Upper lobe of left lung (tissue), 6 donors: ENCODE measurements at places on chromosomes 2 and 18. TPM values are rescaled to one million over a fixed set of nuclear protein-coding genes. Genes with fewer than 3 reads are reported as not detected.

GRCh38 chr2:168096158-168096557 lies 151.2 kb downstream of the STK39 start:
- H3K27ac ChIP-seq = no peak overlapping the region
- H3K36me3 ChIP-seq = no peaks in the 10 kb centered on the region
- H3K27me3 ChIP-seq = no peaks in the 10 kb centered on the region
- H3K4me1 ChIP-seq = no peaks in the 10 kb centered on the region
- DNase-seq = no peak
- H3K4me3 ChIP-seq = no peak overlapping the region

GRCh38 chr2:142094233-142094632 lies 36.6 kb downstream of the LRP1B start:
- H3K27me3 ChIP-seq = no peaks in the 10 kb centered on the region
- no peaks in the 10 kb centered on the region for H3K36me3 ChIP-seq
- no peak for DNase-seq
- no peaks in the 10 kb centered on the region for H3K4me1 ChIP-seq
- H3K27ac ChIP-seq = no peak overlapping the region
- H3K4me3 ChIP-seq = no peak overlapping the region

GRCh38 chr2:10303181-10303693 lies 533 bp downstream of the HPCAL1 start:
- no peak for DNase-seq
- H3K36me3 ChIP-seq = no peaks in the 10 kb centered on the region
- peak overlapping the region; percentile 88 for H3K27ac ChIP-seq
- H3K4me1 ChIP-seq = peaks cover 63% of the 10 kb centered on the region
- no peaks in the 10 kb centered on the region for H3K27me3 ChIP-seq

DNA sequence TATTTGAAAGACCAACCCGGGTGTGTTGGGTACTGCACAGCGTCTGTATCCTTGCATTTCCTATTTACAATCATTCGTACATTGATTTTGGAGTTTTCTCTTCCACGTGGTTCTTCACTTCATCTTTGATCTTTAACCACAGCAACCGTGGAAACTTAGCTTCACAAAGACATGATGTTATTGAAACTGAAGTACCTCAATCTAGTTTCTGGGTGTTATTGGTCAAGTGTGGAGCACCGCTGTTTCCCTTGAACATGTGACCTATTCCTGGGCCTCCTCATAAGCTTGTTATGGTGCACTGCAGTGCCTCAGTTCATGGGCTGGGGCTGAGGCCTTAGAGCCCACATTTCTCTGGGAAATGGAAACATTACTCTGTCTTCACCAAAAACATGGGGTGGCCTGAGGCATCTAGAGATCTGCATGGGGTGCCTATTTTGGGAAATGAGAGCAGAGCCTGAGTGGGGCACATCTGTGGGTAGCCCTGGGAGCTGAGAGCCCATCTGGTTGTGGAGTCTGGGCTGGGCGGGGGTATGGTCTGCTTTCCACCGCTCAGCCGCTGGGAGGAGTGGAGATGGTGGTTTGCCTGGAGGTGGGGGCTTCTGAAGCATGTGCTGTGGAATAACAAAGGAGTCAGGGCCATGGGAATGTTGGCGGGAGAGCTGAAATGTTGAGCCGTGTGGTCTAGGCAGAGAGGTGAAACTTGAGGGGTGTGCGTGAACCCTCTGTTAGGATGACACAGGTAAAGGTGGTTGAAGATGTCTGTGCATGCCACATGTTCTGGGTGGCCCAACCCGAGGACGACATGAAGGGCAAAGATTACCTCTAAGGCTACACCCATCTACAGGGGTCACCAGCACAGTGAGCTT lies 37.4 kb downstream of the ZNF236 start:
- DNase-seq = no peak
- H3K36me3 ChIP-seq = no peaks in the 10 kb centered on the region
- H3K27ac ChIP-seq = no peak overlapping the region
- no peaks in the 10 kb centered on the region for H3K27me3 ChIP-seq

DAW1 gene
- 18.7 TPM for total RNA-seq

EMILIN1 gene
- total RNA-seq = 40.9 TPM

FHOD3 gene
- total RNA-seq = 4.2 TPM

NT5C1B gene
- total RNA-seq = not detected
